Heart left ventricle (tissue), 16 donors: ENCODE measurements at places on chromosomes 7 and 10. TPM values are rescaled to one million over a fixed set of nuclear protein-coding genes. Genes with fewer than 3 reads are reported as not detected.

The AP5Z1 gene
- polyA plus RNA-seq, result 17.3 TPM

The MDFIC gene
- polyA plus RNA-seq, result 11.2 TPM

The FFAR4 gene
- polyA plus RNA-seq, result 0.08 TPM

The MAGI2 gene
- polyA plus RNA-seq, result 1.1 TPM

The TRIM74 gene
- polyA plus RNA-seq, result 0.06 TPM

The SLC13A4 gene
- polyA plus RNA-seq, result 0.91 TPM

The SFTPA2 gene
- 1.3 TPM for polyA plus RNA-seq

The CCDC3 gene
- 3.5 TPM for polyA plus RNA-seq

The CALHM3 gene
- not detected for polyA plus RNA-seq

The RGS10 gene
- polyA plus RNA-seq, result 6.3 TPM

The SVIL gene
- 95.2 TPM for polyA plus RNA-seq

The STEAP2 gene
- polyA plus RNA-seq, result 1.4 TPM

The PLA2G12B gene
- not detected for polyA plus RNA-seq

The ELOVL3 gene
- 0.17 TPM for polyA plus RNA-seq

The CFAP46 gene
- 0.65 TPM for polyA plus RNA-seq

The PRSS58 gene
- polyA plus RNA-seq, result not detected

The LRIT1 gene
- polyA plus RNA-seq, result not detected

The PSD gene
- 0.14 TPM for polyA plus RNA-seq

The CNNM1 gene
- 0.08 TPM for polyA plus RNA-seq

The HOXA6 gene
- polyA plus RNA-seq, result not detected

The AKR1C3 gene
- 23.7 TPM for polyA plus RNA-seq

The GPNMB gene
- polyA plus RNA-seq, result 97.5 TPM
